Activated CD8-positive, alpha-beta memory T cell treated with anti-CD3 and anti-CD28 coated beads, Interleukin-2, amount 10 ng/mL, durations not matched to agents 7 days and 5 days (primary cell): ENCODE measurements at places on chromosomes 12 and 14.

- DNase-seq: no peak
Measured at GRCh38 chr12:64004641-64005040, 160.1 kb downstream of the SRGAP1 start.

GRCh38 chr12:64633940-64634337 lies 23.6 kb downstream of the RASSF3 start:
- DNase-seq: no peak

DNA sequence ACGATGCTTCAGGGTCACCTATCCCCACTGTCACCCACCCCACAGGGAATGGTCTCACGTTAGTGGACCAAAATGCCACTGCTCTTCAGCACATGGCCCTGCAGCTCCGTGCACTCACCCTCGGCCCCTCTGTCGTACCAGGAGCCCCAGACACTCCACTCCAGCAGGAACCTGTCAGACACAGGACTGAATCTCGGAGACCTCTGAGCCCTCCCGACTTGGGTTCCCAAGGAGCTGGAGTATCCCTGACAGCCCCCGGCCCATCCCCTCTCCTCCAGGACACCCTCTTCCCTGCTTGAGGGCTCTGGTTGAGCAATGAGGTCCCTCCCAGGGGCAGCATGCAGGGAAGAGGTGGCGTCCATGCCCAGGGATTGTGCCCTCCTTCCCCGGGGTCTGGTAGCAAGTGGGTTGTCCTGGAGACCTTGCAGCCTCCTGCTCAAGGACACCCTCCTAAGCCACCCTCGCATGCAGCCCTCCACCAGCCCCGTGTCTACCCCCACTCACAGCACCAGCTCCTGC lies 20.4 kb upstream of the LRTM2 start:
- no peak for DNase-seq

DNA sequence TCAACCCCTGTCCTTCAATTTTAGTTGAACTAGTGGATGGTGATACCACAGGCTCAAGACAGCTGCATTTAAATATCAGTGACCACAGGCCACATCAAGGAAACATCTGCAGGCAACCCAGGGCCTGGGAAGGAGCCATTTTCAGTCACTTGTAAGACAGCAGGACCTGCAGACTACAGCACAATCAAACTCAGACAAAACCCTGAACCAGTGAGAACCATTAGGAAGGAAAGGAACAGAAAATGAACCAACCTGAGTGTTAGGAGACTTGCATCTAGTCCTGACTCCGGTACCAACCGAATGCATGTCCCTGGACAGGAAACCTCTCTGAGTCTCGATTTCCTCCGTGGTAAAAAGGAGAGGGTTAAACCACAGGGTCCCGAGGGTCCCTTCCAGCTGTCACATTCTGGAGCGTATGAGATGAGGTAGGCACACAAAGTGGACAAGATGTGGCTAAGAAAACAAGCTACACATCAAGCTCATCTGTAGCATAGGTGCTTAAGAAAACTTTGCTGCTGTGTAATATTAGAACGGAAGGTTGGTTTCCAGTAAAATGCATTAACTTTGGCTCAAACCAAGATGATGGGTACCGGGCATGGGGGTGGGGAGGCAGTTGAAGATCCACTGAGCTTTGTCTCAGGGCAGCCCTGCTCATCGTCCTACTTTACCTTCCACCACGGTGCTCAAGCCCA lies 1.6 kb upstream of the CDKN1B start:
- peak; percentile 78 for DNase-seq

GRCh38 chr12:119676022-119676421 lies 8.1 kb downstream of the PRKAB1 start:
- no peak for DNase-seq

- DNase-seq: no peak
Measured at GRCh38 chr12:4483885-4484823, 38.5 kb upstream of the FGF6 start.

DNA sequence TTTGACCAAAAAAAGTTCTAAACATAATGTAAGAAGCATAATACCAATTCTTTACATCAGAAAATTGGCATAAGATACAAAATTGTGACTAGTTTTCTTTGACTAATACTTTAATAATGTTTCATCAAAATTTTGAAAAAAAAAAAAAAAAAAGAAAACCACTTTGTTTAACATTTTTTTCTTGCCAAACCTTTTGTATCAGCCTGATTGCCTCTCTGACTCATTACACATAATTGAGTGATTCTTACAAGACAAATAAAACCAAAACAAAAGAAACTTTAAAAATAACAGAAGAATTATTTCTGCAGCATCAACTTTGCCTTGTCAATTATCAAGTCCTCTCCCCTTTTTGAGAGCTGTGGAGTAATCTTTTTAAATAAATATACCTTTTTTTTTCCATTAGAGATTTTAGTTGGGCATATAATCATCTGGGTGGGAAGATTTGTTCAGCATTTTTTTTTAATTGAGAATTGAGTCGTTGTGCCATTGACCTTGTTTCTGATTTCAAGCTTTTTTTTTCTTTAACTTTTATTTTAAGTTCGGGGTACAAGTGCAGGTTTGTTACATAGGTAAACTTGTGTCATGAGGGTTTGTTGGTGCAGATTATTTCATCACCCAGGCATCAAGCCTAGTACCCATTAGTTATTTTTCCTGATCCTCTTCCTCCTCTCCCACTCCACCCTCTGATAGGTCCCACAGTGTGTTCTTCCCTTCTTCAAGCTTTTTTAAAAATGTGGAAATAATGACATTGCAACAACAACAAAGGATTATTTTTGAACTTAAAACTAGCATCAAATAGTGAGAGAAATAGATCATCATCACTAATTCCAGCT lies 45.8 kb upstream of the HMGA2 start:
- no peak for DNase-seq

- DNase-seq: no peak
Measured at GRCh38 chr14:104138098-104138717, at the start of gene KIF26A. Gene KIF26A (plus strand): TSS chr14:104138587. CDS start chr14:104138723, 136 bp downstream.

- no peak for DNase-seq
Measured at GRCh38 chr12:102847131-102847530, 69.9 kb downstream of the PAH start.

DNA sequence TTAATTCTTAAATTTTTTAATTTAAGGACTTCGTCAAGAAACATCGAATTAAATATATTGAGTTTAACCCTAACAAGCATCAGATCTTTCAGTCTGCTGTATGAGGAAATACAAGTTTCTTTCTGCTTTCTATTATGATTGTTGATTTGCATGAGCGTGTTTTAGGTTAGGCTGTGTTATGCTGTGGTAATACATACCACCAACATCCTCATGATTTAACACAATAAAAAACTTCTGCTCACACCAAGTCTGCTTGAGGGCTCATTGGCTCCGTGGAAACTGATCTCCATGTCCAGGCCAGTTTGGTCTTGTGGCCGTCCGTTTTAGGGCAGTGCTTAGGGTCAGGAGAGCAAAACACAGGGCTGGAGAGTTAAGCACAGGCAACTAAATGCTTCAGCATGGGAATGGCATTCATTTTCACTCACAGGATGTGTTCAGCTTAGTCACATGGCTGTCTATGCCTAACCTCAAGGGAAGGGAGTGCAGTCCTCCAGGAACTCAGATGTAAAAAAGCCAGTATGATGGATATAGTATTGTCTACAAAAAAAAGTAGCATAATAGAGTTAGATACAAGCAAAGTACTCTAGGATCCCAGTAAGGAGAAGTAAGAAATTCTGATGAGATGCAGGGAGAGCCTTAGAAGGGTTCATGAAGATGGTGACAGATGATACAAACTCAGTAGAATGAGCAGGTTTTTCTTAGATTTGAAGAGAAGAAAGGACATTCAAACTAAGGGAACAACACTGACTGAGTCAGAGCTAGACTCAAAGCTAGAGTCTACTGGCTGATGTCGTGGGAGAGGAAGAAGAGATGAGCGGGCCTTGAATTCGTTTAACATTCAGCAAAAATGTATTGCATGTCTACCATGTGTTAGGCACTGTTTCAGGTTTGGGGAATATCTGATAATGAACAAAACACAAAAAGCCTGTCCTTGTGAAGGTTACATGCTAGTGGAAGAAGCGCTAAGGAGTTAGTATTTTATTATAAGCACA lies 16.3 kb downstream of the MARK3 start:
- no peak for DNase-seq
